ENCODE measurements at places on chromosomes 1 and 21.

DNA sequence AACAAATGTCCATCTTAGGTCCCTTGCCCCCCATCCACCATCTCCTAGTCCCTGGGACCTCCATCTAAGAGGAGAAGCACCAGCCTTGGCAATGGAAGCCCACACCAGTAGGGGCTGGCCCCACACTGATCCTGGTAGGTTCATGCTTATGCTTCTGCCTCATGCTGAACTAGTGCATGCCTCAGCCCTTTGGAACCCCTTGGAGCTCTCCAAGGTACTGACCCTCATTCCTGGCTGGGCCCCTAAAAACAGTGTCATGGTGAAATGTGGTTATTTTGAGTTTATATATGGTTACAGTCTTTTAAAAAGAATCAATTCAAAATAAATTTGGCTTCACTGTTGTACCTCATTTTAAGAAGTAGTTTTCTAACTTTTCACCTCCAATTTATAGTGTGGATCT is 108.3 kb downstream of the HIVEP3 start:
- DNase-seq, result no peak

GRCh38 chr1:8315573-8316475 is 2.1 kb upstream of the SLC45A1 start:
- no peak for DNase-seq

DNA sequence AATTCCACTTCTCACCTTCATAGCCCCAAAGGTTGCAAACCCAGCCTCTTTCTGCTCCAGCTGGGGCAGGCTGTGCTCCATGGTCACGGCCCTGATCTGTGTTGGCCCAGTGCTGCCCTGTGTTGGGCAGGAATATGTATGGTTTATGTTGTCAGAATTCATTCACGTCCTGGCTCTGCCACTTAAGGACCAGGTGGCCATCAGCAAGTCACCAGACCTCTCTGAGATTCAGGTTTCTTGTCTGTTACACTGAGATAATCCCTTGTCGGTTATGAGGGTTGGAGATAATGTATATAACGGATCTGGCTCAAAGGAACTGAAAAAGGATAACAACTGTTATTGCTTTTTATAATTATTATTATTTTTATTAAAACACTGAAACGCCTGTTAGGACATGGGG is 39.1 kb upstream of the SELENON start:
- no peak for DNase-seq

DNA sequence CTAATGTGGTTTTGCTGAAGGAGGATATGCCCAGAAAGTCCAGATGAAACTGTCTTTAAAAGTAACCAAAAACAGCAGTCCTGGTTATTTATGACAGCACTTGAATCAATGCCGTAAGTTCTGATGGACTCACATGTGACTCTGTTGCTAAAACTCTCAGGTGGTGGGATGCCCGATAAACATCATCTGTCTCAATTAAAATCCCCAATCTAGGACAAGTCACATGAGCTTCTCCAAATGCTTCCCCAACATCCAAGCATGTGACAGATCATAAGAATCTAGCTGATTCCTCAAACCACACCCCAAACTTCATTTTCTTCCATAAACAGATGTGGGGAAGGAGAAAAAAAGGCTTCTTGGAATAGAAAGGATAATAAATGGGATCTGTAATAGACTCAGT is 786 bp upstream of the CTSK start:
- DNase-seq, result no peak

- no peak for DNase-seq
Measured at GRCh38 chr21:38365521-38365920, 108.7 kb downstream of the KCNJ15 start.

GRCh38 chr1:167057241-167057688 is 32.9 kb downstream of the GPA33 start:
- DNase-seq, result no peak

DNA sequence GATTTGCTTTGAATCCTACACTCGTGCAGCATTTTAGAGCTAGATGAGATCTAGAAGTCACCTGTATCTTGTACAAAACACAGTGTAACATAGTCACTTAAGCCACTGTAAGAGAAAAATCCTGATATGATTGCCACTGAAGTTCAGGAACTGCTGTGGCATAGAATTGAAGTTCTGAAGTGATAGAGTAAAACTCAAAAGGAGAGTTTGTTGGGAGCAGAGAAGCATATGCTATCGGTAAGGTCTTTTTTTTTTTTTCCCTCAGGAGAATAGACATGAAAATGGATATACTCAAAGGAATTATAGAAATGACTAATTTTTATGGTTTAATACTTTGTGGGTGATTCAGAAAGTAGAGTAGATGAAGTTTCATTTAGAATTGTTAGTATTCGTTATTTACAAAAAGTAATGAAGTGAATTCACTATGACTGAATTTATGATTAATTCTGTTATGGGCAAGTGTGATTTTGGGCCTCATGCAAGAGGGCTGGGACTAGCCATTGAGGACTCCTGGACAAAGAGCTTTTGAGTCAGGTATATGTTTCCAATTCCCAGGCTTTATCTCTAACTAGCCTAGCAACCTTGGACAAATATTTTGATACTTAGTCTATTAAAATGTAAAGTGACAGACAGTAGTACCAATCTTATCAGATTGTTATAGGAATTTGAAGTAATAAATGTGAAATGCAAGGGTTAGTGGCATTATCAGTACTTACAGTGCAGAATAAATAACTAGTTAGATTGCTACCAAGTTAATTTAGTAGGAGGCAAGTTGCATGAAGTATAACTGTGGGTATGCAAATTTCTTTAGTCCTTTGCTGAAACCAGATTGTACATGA is 3.1 kb downstream of the KCTD3 start:
- DNase-seq, result no peak

DNA sequence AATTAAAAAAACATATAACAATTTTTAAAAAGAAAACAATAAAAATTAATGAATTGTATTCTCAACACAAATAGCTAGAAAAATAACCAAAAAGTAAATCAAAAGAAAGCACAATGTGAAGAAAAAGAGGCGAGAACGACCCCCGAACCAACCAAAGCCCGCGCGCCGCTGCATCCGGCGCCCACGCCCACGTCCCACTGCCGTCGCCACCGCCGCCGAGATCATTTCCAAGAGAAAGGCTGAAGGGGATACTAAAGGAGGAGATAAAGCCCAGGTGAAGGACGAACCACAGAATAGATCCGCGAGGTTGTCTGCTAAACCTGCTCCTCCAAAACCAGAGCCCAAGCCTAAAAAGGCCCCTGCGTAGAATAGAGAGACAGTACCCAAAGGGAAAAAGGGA is 11.8 kb upstream of the ABCB10 start:
- DNase-seq, result no peak

GRCh38 chr1:30923597-30923996 is 15.0 kb upstream of the SDC3 start:
- DNase-seq, result no peak

DNA sequence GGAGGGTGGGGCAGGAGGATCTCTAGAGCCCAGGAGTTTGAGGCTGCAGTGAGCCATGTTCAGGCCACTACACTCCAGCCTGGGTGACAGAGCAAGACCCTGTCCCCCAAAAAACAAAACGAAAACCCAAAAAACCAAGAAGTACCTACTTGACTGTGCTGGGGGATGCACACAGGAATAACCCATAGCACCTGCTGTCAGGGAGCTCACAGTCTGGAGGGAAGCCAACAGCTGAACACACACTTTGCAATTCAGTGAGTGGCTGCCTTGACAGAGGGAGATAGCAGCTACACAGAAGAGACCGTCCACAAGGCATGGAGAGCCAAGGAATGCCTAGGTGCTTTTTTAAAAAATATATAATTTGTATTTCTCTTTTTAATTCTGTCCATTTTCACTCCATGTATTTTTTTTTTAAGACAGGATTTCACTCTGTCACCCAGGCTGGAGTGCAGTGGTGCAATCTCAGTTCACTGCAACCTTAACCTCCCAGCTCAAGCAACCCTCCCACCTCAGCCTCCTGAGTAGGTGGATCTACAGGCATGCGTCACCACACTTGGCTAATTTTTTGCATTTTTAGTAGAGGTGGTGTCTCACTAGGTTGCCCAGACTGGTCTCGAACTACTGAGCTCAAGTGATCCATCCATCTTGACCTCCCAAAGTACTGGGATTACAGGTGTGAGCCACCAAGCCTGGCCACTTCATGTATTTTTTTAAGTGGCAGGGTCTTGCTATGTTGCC is 68.7 kb downstream of the NID1 start:
- DNase-seq, result no peak

DNA sequence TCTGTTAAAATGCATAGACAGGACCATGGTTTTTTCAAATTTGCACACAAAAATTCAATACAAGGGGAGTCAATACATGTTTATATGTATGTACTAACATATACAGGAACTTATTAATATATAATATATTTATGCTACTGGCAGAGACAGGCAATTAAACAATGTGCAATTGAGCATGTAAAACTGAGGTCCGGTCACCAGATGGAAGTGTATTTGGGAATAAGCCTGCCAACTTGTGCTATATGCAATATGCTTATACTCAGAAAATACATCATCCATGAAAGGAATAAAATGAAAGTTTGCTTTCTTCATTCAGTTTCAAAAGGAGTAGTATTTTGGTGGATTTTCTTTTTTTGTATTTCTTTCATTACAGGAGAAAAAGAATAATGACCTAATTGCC is 640.2 kb upstream of the CXADR start:
- no peak for DNase-seq

GRCh38 chr1:220655509-220655908 is 34.7 kb upstream of the C1orf115 start:
- DNase-seq, result no peak
